ENCODE measurements at places on chromosomes 3 and 15.

GRCh38 chr3:113450911-113451310, 9.6 kb upstream of the CFAP44 start:
- no peak for DNase-seq

DNA sequence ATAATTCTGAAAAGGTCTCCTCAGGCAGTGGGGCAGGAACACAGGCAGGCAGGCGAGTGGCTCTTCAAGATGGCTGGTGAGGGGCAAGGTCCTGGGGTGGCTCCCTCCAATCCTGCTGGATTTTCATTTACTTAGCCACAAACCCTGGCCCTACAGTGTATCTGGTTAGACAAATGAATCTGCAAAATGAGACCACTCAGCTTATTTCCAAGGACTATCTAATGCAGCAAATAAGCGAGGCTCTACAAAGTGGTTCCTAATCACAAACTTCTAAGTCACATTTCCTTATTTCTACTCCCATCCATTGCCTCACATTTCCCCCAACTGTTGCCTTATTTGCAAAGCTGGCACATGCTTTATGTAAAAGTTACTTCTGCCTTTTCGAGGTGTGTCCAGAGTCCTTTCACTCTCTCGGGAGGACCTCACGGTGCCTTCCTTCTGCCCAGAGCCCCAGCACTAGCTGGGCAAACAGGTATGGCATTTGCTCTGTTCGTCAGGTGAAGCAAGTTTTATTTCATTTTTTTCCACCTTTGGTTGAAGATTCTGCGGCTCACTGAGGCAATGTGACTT, 40.5 kb downstream of the CCDC12 start:
- no peak for DNase-seq

DNA sequence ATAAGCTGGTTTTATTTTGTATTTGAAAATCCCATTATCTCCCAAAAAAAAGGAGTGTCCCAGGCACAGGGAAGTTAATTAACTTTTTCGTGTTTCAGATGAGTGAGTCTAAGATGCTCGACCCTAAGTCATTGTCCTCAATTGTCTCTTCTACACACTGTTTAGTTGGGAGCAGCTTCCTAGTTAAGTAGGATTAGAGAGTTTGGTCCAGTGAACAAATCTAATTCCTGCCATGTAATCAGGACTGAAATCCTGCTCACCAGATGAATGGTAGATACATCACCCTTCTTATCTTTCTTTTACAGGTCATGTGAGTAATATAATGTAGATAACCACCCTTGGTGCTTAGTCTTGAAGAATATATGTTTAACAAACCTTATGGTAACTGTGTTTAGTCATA, 228.9 kb upstream of the MANF start:
- DNase-seq: no peak

- DNase-seq: no peak
Measured at GRCh38 chr15:90340345-90340744, 11.7 kb upstream of the ZNF774 start.

DNA sequence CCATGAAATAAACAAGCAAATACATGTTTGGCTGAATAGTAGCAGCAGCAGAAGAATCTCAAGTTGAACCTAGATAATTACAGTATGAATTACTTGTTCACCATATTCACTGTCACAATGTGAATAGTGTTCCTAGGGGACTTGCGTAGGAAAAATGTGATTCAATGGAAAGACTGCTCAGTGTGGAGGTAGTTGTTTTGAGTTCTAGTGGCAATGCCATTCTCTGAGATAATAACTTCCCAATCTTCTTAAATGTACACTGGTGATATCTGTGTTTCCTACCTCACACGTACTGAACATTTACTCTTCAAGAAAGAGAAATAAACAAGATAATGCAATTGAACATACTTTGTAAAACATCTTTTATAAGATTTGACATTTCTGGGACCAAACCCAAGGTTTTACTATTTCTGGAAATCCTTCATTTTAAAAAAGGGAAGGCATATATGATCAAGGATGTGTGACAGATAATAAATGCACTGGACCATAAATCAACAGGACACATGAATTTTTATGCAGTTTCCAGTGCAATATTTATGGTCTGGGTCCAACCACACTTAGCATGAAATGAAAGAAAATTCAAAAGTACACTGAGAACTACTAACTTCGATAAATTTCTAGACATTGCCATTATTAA, 598.3 kb upstream of the ZNF385D start:
- no peak for DNase-seq

DNA sequence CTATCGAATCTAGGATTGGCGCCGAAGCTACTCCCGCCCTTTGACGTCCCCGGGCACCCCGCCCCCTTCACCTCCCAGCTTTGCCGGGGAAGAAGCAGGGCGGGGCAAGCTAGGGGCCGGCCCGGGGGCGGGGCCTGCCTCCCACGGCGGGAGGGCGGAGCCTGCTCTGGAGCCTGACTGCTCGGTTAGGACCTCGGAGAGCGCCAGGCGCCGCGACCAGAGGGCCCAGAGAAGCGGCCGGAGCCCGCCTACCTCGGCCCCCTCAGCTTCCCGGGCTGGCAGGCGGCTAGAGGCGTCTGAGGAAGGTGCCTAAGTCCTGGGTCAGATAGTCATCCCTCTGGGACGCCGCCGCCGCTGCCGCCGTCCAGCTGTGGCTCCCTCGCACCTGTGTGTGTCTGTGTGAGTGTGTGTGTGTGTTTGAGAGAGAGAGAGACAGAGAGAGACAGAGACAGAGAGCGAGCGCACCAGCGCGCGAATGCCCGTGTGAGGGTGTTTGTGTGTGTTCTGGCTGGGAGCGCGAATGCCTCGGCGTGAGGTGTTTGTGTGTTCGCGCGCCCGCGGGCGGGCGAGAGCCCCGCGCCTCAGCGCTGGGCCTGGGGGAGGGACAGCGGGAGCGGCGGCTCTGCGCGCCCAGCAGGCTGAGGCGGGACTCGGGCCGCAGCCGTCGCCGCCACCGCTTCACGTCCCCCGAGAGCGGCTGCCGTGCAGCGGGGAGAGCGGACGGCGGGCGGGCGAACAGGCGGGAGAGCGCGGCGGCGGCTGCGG, at the start of gene STXBP5L:
Gene STXBP5L, plus strand, starts transcription at position 176 of the 765 bp plus-strand sequence. CDS start 1,374 bp downstream, outside the sequence.
- no peak for DNase-seq

- no peak for DNase-seq
Measured at GRCh38 chr3:125651244-125651643, 55.9 kb upstream of the OSBPL11 start.

DNA sequence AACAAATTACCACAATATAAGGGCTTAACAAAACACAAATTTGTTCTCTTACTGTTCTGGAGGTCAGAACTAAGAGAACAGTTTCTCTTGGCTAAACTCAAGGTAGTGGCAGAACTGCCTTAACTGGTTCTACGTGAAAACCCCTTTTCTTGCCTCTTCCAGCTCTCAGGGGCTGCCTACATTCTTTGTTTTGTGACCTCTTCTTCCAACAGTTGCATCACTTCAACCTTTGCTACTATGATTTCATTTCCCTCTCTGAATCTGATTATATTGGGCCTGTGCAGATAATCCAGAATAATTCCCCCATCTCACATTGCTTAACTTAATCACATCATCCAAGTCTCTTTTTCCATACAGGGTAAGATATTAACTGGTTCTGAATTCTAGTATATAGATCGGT, 624.6 kb downstream of the ZPLD1 start:
- DNase-seq: no peak

GRCh38 chr3:179881791-179882190, 154.9 kb downstream of the PEX5L start:
- no peak for DNase-seq

- no peak for DNase-seq
Measured at GRCh38 chr3:161822291-161822690, 325.7 kb downstream of the OTOL1 start.

DNA sequence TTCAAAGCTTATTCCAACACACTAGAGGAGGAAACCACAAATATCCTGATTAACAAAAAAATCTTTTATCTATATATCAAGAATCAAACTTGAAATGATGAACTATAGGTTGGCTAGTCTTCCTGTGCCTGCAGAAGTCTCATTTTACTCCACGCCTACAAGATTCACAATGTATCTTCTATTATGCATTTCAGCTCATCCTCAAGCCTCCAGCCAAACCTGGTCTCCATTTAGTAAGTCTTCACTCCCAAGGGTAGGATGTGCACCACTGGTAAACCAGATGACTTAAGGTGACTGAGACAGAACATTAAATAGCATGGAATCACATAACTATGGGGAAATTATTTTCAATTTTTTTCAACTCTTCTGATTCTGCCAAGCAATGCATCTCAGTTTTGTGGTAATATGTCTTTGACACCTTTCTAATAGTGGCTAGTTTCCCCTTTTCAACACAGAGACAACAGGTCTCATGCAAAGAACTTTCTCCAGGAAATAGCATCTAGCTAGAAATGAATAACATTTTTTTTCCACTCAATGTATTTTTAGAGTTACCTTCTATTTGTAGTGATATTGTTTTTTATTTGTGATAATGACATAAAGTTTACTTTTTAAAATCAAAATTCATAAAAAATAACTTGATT, 166.9 kb downstream of the TNIK start:
- no peak for DNase-seq

DNA sequence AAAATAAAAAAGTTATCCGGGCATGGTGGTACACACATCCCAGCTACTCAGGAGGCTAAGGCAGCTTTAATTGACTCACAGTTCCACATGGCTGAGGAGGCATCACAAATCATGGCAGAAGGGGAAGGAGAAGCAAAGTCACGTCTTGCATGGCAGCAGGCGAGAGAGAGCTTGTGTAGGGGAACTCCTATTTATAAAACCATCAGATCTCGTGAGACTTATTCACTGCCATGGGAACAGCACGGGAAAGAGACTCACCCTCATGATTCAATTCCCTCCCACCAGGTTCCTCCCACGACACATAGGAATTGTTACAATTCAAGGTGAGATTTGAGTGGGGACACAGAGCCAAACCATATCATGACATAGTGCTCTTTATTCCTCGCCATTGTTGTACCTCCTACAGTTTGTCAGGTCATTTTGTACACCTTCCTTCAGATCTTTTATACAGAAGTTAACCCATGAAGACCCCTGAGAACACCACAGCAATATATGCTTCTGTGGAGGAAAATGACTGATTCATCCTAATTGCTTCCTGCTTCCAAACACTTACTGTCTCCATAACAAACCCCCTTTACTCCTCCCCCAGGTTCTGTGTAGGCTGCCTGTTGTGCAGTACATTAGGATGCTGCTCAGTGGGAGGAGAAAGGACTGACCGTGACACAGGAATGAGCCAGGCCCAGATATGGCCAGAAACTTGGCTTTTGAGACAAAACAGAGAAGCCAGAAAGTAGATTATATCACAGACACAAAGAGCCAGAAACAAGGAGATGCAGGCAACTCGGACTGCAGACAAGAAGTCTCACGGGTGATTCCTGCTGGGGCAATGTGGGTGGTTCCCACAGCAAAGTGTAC, 67.9 kb upstream of the HEG1 start:
- DNase-seq: peak; percentile 5

GRCh38 chr3:185959609-185960521, 22.1 kb upstream of the TRA2B start:
- no peak for DNase-seq

DNA sequence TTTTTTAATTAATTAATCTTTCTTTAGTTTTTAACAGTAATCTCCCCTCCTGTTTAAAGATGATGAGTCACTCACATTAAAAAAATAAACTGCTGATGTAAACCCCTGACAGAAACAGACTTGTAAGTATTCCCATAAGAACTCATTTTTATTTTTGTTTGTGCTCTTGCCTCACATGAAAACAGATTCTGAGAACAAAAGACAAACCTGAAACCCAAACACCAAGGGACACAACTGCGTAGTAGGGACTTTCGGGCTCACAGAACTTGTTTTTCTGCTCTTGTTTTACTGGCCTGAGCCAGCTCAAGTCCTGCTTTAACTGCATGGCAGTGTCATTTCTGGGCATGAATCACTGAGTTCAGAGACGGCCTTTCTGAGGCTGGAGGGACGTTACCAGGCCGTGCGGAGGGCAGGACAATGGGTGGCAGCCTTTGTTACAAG, 600.8 kb downstream of the FOXP1 start:
- DNase-seq: no peak

DNA sequence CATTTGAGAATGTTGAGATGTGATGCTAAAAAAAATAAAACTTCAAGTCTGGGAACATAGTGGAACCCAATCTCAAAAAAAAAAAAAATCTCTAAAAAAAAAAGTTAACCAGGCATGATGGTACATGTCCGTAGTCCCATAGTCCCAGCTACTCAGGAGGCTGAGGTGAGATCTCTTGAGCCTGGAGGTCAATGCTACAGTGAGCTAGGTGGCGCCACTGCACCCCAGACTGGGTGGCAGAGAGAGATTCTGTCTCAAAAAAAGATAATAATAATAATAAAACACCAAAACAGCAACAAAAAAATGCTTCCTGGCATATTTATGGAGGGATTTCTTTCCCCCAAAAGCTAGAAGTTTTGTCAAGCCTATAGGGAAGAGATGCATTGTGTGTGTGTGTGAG, 361.6 kb downstream of the ROBO1 start:
- no peak for DNase-seq

DNA sequence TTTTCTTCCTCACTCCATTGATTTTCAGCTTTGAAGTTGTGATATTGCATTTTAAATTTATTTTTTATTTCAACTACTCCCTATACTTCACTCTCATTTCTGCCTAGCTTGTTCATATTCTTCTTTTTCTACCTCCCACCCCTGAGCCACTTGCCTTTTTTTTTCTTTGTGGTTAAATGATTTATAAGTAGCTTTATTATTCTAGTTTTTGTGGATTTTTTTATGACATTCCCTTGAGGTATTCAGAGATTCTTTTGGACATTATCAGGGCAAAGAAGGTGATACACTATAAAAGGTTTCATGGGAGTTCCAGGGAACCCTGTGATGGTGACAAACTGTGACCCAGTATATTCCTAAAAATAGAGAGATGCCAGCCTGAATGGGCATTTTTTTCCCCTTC, 3.3 kb downstream of the C15orf61 start:
- no peak for DNase-seq

DNA sequence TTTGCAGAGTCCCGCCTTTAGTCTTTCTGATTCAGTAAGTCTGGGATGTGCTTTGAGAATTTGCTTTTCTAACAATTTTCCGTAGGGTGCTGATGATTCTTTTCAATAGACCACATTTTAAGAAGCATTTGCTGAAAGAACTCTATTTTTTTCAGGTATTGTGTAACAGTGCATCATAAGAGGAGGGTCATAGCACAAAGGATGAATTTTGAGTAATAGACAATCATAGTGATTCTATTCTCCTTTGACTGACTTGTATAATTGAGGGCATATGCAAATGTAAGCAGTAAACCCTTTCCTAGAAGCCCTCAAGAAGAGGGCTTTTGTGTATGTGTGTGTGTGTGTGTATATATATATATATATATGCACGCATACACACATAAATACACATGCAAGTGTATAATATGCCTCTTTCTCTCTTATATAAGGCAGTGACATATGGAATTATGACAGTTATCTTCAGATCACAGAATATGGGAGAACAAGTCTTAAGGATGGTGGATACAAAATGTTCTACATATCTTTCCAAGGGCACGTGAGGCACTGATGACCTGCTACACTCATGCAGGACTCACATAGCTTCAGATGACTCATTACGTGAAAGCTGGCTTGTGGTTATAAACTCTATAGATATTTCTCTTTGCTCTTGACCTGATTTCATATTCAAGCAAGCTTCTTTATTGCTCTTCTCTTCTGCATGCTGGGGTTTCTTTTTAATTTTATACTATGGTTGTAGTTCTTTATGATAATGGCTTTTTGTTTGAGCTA, 6.5 kb upstream of the PLSCR1 start:
- no peak for DNase-seq

All from GDM1 (cell line).